Amygdala (tissue), 56 donors: ENCODE measurements at places on chromosomes 12 and 14.

GRCh38 chr12:31317471-31318395 is 8.2 kb downstream of the SINHCAF start:
- DNase-seq: no peak

DNA sequence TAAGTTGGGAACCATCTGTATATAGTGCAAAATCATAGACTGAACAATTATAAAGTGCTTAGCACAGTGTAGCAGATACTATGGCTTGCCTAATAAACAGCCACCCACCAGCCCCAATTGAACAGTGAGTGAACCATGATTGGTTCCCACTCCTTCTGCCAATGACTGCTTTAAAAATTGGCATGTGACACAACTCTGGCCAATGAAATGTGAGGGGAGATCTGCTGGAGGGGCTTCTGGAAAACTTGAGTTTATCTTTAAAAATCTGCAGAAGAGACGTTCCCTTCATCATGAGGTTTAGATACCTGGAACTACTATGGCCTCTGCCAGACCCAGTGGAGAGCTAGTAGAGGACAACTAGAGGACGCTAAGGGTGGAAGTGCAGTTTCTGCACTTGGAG is 4.7 kb downstream of the PIGH start:
- DNase-seq: no peak

- no peak for DNase-seq
Measured at GRCh38 chr14:102717276-102717675, 60.0 kb upstream of the TRAF3 start.

DNA sequence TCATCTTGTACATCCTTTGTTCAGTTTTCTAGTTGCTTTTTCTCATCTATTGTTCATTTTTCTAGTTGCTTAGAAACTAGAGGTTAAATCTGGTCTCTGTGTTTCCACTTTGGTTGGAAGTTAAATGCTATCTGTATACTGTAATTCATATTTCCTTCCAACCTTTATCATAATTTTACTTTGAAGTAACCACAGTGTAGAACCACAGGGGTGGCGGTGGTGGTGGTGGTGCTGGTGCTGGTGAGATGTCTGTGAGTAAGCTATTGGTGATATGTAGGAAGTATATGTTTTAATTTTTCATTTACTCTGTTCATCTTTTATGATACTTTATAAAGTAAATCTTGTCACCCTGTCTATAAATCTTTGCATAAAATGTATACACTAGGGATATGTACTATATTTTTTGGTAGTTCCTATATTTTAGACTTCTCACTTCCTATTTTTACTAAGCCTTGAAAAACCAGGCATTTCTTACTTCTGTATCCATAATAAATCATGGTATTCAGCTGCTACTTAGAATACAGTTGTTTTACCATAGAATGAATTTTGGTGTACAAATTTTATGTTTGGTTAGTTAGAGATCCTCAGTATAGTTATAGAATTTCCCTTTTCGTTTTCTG is 31.9 kb downstream of the CCDC91 start:
- no peak for DNase-seq

DNA sequence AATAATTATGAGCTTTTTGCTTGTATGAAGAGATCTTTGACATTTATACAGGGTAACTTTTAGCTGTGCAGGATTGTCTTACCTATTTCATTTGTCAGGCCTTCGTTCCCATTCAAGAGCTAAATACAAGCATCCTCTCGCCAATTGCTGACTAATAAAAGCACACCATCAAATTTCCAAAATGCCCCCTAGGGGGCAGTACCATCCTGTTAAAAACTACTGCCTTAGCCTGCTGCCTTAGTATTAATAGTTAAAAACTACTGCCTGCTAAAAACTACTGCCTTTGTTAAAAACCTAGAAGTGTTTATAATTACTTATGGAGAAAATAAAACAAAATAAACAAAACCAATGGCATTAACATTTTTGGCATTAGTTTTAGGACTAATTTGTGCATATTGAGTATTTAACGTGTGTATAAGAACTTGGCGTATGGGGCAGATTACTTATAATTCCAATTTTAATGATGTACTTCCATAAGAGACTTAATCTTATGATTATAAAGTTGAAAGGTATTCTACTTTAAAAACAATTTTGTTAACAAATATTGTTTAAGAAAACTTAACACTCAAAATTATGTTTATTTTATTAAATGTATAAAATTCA is 3.0 kb upstream of the IFI27L2 start:
- DNase-seq: peak; percentile 88

DNA sequence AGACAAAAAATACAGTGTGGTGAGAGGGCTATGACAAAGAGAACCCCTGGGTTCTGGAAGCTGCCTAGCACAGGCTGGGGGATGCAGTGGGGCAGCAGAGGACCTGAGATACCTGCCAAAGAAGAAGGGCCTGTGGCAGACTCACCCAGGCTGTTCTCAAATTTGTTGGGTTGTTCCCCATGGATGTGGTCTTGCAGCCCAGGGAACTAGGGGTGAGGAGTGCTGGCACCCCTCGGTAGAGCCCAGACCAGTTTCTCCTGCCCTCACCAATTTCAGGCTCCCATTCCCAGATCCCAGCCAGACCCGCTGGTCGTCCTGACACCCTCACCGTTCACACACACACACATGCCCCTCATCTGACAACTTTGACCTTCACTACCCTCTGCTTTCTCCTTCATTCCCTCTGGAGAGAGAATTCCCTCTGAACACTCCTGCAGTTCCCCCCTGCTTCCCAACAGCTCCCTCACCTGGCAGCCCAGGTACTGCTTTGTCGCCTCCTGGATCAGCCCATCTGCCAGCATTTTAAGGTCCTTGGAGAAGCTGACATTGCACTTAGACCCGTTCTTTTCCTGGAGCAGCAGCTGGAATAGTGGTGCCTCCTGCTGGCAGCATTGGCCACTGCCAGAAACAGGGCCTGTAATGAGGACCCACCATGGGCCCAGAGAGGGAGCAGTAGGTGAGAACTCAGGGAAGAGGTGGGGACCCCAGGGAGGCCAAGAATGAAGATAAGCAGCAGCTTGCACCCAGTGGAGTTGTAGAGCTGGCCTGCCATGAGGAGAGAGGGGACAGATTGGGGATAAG is 5.9 kb upstream of the GDF11 start:
- DNase-seq: peak; percentile 61

- no peak for DNase-seq
Measured at GRCh38 chr12:130708648-130709047, 7.5 kb downstream of the RIMBP2 start.

GRCh38 chr14:21169573-21169972 is 13.7 kb upstream of the OR5AU1 start:
- no peak for DNase-seq

DNA sequence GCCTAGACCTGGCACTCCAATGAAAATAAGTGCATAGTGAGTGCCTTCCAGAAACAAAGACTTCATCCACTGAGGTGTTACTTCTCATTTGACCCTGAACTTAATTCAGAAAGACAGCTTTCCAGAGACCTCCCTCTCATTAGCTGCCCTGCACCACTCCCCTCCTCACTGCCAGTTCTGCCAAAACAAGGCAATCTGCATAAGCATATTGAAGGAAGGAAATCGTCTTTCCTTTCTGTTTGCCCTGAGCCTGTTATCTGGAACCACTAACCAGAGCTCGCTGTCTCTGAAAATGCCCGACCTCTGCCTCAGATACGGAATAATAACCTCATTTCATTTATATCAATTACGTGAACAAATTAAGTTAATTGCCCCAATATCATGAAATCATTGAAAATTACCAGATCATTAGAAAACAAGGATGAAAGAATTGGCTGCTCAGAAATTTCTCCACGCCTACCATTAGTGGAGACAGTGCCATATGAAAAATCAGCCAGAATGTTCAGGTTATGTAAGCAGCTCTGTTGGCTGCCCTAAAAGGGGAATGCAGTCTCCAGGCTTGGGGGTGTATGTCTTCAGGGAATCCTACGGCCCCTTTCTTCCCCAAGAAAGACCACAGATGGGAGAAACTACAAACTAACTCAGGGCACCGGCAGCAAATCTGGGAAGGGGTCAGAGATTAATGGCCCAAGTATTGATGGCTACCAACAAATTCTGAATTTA is 149.9 kb upstream of the FKBP4 start:
- DNase-seq: no peak

DNA sequence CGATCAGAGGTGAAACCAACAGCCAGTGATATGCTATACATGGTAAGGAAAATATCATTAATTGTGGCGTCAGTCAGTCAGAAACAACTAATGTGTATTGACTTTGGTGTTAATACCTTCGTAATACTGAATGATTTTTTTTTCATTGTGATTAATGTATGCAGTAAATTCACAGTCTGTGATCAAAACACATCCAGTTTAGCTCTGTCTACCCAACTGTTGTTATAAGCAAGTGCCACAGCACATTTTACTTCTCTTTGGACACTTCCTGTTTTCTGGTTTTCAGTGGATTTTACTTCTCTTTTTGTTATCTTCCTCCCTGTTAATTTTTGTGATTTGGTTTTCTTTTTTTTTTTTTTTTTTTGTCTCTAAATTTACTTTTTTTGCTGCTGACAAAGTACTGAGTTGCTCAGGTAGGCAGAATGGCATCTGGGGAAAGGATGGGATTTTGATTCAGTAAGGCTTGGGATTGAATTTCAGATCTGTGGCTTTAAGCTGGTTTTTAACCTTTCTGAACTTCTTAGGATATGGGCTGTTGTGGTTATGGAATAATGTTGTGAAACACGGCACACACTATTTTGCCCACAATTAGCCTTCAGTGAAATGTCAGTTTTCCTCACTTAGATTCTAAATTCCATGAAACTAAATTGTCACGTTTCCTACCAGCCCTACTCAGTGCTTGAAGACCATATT is 604 bp downstream of the GLIPR1 start:
- no peak for DNase-seq

DNA sequence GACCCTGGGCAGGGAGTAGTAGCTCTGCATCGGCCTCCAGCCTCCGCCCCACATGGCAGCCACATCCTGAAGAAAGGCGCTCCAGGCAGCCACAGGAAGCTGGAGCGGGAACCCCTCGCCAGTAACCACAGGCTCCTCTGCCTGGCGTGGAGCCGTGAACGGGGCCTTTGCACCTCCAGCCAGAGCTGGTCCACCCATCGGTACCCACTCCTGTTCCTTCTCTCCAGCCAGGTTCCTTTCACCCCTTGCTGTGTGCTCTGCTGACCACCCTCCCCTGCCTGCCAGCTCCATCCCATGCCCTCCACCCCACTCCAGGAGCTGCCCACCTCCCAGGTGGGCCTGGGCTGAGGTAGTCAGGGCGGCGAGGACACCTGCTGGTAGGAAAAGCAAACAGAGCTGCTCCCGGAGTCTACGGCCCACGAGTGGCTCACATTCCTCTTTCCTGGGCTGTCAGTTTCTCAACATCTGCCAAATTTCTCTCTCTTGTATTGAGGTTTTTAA is 2.7 kb downstream of the TGFB3 start:
- DNase-seq: peak; percentile 57

DNA sequence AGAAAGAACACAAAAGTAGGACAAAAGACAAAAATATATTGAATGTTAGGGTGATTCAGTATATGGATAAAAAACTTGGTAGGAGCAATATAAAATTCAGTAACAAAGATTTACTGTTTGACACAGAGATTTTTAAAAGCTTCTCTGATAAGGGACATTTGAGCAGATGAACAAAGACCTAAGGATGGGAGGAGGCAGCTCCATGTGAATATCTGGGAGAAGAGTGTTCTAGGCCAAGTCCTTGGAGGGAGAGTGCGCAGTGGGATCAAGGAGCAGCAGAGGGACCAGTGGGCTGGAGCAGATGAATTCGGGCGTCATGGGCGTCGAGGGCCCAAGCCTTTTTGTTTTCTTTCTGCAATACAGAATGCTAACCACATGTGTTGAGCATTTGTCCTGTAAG is 174.4 kb downstream of the PRKCH start:
- DNase-seq: no peak

GRCh38 chr12:87305481-87305880 is 723.7 kb downstream of the C12orf50 start:
- no peak for DNase-seq

DNA sequence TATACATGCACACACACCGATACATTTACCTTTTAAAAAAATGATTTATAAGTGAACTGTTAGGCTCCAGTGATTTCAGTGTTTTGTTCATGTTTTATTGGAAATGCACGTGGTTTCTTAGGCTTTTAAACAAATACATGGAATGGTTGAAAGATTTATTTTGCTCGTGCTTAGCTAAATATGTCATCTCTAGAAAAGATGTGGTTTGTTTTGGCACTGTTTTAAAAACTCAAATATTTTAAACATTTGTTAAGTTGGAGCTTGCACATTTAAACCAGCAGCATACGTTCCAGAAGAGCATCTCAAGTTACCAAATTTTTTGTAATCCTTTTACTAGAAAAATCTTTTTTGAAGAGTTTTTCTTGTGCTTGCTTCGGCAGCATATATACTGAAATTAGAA is 44.5 kb downstream of the FOXA1 start:
- DNase-seq: no peak

GRCh38 chr12:119593578-119594398 is at the start of gene TMEM233:
Gene TMEM233, plus strand, starts transcription at chr12:119593774. Its CDS starts 75 bp downstream, at chr12:119593849.
- no peak for DNase-seq

GRCh38 chr12:124474709-124475108 is 92.7 kb downstream of the NCOR2 start:
- peak; percentile 75 for DNase-seq

GRCh38 chr12:76260390-76260748 is 87.8 kb downstream of the BBS10 start:
- no peak for DNase-seq

- no peak for DNase-seq
Measured at GRCh38 chr14:57480051-57480450, 13.6 kb downstream of the CCDC198 start.
